ENCODE measurements at places on chromosomes 5 and 9. TPM values are rescaled to one million over a fixed set of nuclear protein-coding genes. Genes with fewer than 3 reads are reported as not detected.

GRCh38 chr9:107215381-107215780 is 67.7 kb upstream of the RAD23B start:
- no peak overlapping the region for H3K4me3 ChIP-seq
- H3K4me1 ChIP-seq, result peaks cover 8% of the 10 kb centered on the region
- no peak for DNase-seq
- H3K27ac ChIP-seq, result no peak overlapping the region

DNA sequence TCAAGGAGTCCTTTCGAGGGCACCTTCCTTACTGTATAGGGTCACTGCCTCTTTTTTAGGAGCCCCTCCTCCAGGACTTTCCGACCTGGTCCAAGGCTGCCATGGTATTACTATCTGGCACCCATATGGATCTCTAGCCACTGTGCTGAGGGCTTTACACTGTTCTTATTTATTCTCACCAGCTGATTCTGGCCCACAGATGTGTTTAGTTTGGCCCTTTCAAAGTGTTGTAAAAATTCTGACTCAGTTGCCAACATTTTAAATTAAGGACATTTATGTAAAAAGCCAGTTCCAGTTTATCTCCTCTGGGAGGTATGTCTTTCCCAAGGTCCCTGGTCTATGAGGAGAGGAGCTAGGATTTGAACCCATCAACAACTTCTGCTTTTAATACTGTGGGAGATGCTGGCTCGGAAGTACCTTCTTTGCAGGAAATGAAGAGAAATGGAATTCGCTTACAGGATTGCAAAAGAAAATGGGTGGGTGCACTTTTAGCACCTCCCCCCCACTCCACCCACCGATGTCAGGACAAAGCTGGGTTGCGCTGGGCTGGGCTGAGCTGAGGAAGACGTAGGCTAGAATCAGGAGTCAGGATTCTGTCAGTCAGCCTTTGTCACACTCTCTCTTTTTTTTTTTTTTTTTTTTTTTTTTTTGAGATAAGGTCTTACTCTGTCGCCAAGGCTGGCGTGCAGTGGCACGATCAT is 7.8 kb downstream of the JADE2 start:
- H3K4me3 ChIP-seq, result no peak overlapping the region
- no peak for DNase-seq
- peak overlapping the region; percentile 56 for H3K27ac ChIP-seq
- no peaks in the 10 kb centered on the region for H3K27me3 ChIP-seq
- peaks cover 94% of the 10 kb centered on the region for H3K4me1 ChIP-seq
- H3K36me3 ChIP-seq, result peaks cover 42% of the 10 kb centered on the region

DNA sequence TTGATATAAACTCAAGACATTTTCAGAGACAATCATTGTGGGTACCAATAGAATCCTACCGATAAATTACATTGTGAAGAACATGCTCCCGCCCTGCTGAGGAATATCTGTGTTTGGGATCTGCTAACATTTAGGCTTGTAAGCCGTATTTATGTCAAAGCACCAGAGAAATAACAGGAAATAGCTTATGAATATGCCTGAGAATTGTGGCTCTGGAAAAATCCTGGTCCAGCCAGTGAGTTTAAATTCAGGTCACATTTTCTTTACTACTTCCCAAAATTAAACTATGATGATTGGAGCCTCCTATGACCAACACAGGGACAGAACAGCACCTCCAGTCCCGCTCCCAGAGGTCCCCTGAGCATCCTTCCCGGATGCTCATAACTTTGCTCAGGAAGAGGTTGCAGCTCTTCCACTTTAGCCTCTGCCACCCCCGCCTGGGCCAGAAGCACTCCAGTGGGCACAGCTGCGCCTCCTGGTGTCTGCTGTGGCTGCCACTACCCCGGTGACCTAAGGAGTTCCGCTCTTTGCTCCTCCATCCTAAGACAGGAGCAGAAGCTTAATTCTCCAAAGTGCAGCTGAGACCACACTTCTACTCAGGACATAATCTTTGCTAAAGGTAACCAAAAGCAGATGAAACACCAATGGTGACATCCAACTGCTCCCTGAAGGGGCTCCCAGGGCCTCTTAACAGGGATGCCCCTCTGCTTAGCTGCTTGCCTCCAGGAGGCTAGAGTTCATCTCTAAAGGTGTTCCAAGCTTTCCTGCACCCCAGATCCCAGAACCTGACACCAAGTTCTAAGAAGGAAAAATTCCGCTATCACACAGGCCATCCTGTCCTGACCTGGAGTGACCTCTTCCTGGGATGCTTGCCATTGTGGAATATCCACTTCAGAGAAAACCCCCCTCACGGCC is 58.8 kb downstream of the SLC1A1 start:
- no peaks in the 10 kb centered on the region for H3K36me3 ChIP-seq
- no peak for DNase-seq
- no peaks in the 10 kb centered on the region for H3K27me3 ChIP-seq
- H3K27ac ChIP-seq, result no peak overlapping the region
- no peak overlapping the region for H3K4me3 ChIP-seq
- H3K4me1 ChIP-seq, result peaks cover 62% of the 10 kb centered on the region

The WDR38 gene
- total RNA-seq, result not detected

The SETX gene
- 84.8 TPM for total RNA-seq

The FAM153A gene
- total RNA-seq, result 117 TPM

GRCh38 chr9:87267251-87268070 is 230.2 kb upstream of the DAPK1 start:
- peaks cover 6% of the 10 kb centered on the region for H3K27me3 ChIP-seq
- no peak for DNase-seq
- H3K4me3 ChIP-seq, result no peak overlapping the region
- no peaks in the 10 kb centered on the region for H3K36me3 ChIP-seq

The PCDHGA2 gene
- total RNA-seq, result 0.16 TPM

The PHYHD1 gene
- total RNA-seq, result 6.9 TPM

The NPR3 gene
- total RNA-seq, result 0.08 TPM

The GPR151 gene
- total RNA-seq, result not detected

DNA sequence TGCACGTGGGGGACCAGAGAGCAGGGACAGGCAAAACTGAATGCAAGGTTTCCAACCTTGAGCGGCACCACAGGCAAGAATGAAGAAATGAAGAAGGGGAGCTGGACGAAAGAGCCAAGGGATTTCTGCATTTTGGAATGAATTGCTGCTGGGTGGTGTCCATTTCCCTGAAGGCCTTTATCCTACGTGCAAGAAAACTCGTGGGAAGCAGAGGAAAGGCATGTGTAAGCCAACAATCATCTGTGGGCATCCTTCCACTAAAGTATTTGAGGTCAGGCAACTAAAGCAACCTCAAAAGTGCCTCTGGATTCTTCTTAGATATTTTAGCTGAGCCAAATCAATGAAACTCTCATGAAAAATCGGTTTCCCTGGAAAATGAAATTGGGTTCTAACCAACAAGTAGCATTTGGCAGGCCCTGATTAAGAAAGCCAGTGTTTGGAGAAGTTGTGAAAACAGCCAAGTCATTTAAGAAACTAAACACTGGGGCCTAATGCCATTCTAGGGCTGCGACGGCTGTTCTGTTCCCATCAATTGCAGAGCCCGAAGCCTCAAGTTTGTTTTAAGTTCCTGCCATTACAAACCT is 4.7 kb upstream of the TGFBI start:
- H3K27ac ChIP-seq, result no peak overlapping the region
- H3K36me3 ChIP-seq, result no peaks in the 10 kb centered on the region
- H3K4me1 ChIP-seq, result no peaks in the 10 kb centered on the region
- no peak for DNase-seq

The SPATA9 gene
- total RNA-seq, result not detected

- no peaks in the 10 kb centered on the region for H3K36me3 ChIP-seq
- peaks cover 10% of the 10 kb centered on the region for H3K27me3 ChIP-seq
- no peak overlapping the region for H3K4me3 ChIP-seq
- DNase-seq, result no peak
- no peak overlapping the region for H3K27ac ChIP-seq
These were observed 55.9 kb upstream of the IL17B start for GRCh38 chr5:149435015-149435376.

DNA sequence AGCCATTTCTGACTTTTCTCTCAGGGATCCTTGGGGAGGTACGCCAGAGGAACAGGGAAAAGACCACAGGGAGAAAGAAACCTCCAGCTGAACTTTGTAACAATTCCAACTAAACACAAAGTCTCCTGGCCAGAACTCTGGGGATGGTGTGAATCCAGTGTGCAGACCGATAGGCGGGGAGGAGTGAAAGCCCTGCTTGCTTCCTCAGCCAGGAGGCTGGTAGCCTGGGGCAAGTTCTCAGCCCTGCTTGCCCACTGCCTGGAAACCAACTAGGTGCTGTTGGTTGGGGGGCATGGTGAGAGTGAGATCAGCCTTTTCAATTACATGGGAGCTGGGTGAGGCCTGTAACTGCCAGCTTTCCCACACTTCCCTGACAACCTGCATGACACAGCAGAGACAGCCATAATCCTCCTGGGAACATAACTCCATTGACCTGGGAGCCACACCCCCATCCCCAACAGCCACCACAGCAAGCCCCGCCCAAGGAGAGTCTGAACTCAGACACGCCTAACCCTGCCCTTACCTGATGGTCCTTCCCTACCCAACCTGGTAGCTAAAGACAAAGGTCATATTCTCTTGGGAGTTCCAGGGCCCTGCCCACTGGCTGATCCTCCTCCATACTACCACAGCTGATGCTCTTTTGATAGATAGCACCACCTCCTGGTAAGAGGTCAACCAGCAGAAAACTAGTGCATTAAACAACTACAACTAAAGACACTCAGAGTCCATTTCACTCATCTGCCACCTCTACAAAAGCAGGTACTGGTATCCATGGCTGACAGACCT is 100.1 kb upstream of the TNFAIP8 start:
- peaks cover 11% of the 10 kb centered on the region for H3K36me3 ChIP-seq
- H3K4me3 ChIP-seq, result no peak overlapping the region
- peaks cover 8% of the 10 kb centered on the region for H3K4me1 ChIP-seq
- H3K27ac ChIP-seq, result no peak overlapping the region
- no peak for DNase-seq
- no peaks in the 10 kb centered on the region for H3K27me3 ChIP-seq

Measured in naive thymus-derived CD8-positive, alpha-beta T cell (primary cell).